Sigmoid colon (tissue), 7 donors: ENCODE measurements at places on chromosomes 2 and 18. TPM values are rescaled to one million over a fixed set of nuclear protein-coding genes. Genes with fewer than 3 reads are reported as not detected.
A peak's percentile ranks its signal among the peaks of the same experiment; 100 is the strongest.

- no peaks in the 10 kb centered on the region for H3K4me1 ChIP-seq
- no peak overlapping the region for H3K4me3 ChIP-seq
- H3K27ac ChIP-seq = no peak overlapping the region
- H3K36me3 ChIP-seq = no peaks in the 10 kb centered on the region
- no peaks in the 10 kb centered on the region for H3K27me3 ChIP-seq
These were observed 129.4 kb upstream of the EPC2 start for GRCh38 chr2:148515120-148515519.

GRCh38 chr2:71327916-71328315, 3.7 kb upstream of the ZNF638 start:
- H3K27ac ChIP-seq = no peak overlapping the region
- no peaks in the 10 kb centered on the region for H3K27me3 ChIP-seq
- peaks cover under 1% of the 10 kb centered on the region for H3K4me1 ChIP-seq
- no peaks in the 10 kb centered on the region for H3K36me3 ChIP-seq

The GPBAR1 gene
- polyA plus RNA-seq = 2.5 TPM

- no peaks in the 10 kb centered on the region for H3K27me3 ChIP-seq
- no peak for DNase-seq
- no peaks in the 10 kb centered on the region for H3K4me1 ChIP-seq
These were observed 7.7 kb upstream of the TMSB10 start for GRCh38 chr2:84897773-84898172.

DNA sequence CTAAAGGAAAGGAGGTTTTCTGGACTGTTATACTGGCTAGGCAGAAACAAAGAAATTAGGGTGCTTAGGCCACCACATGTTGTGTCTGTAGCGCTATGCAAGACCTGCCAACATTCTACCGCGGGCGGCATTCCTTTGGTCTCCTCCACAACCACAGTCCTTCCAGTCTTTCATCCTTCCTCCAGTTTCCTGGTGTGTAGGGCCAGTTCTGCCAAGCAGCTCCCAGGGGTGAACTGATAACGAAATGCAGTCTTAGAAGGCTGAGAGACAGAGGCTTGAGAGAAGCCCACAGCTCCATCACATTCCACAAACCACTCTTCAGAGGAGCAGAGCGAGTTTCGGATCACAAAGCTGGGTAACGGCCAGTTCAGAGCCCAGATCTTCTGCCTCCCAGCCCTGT, 19.5 kb upstream of the CXXC1 start:
- peaks cover 10% of the 10 kb centered on the region for H3K4me1 ChIP-seq
- H3K4me3 ChIP-seq = peak overlapping the region; percentile 52
- DNase-seq = no peak
- no peaks in the 10 kb centered on the region for H3K36me3 ChIP-seq

GRCh38 chr18:43620936-43621335, 343.6 kb upstream of the SYT4 start:
- H3K27ac ChIP-seq = no peak overlapping the region
- no peaks in the 10 kb centered on the region for H3K36me3 ChIP-seq
- no peak for DNase-seq
- no peaks in the 10 kb centered on the region for H3K27me3 ChIP-seq

The NCKAP5 gene
- 0.60 TPM for polyA plus RNA-seq

DNA sequence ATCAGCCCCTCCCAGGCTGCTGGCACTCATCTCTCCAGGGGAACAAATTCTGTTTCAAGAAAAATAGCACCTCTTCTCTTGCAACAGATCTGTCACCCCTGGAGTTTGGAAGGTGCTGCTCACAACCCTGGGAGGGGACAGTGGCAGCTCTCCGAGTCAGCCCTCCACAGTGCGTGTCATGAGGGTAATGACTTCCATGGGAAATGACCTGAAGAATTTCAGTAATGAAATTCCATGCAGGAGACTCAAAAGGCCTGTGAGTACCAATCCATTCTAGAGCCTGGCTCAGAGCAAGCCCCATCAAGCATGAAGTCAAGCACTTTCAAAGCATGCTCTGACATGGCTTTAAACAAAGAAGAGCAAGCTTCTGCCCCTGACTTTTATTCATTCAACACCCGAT, 276.3 kb upstream of the PARD3B start:
- peaks cover 6% of the 10 kb centered on the region for H3K4me1 ChIP-seq
- H3K27ac ChIP-seq = no peak overlapping the region
- H3K4me3 ChIP-seq = no peak overlapping the region
- no peaks in the 10 kb centered on the region for H3K36me3 ChIP-seq

DNA sequence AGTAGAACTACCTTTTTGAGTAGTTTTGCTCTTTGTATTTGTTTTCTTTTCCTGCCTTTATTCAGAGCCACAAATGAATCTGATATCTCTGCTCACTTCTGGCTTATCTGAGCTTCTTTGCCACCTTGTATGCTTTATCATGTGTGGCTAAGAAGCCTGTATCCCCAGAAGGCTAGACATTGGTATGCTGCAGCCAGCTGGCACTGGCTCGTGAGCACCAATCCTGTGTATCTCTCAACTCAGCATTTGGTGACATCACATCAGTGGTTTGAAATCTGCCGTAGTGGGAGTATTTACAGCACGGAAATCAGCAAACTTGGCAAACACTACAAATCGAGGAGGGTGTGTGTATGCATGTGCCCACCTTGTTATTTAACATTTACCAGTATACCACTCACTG, 183.7 kb upstream of the LHCGR start:
- no peak overlapping the region for H3K4me3 ChIP-seq
- no peak overlapping the region for H3K27ac ChIP-seq
- H3K4me1 ChIP-seq = no peaks in the 10 kb centered on the region
- DNase-seq = no peak
- peaks cover 19% of the 10 kb centered on the region for H3K27me3 ChIP-seq
- no peaks in the 10 kb centered on the region for H3K36me3 ChIP-seq

DNA sequence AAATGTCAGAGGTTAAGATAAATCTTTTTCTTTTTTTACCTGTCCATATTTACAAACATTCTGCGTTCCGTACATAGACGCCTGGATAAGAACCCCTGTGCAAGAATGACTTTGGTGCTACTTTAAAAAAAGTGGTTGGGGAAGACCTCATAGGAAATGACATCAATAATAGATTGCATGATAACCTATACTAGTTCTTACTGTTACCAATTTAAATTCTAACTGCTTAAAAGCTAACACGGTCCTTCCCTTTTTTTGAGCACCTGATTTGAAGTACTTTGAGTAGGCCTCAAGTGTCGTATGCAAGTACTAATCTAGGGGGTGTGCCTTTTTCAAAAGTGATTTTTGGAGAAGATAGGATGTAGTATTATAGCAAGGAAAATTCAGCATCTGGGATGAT, 2.1 kb downstream of the SLC39A10 start:
- H3K36me3 ChIP-seq = no peaks in the 10 kb centered on the region
- no peaks in the 10 kb centered on the region for H3K27me3 ChIP-seq
- no peak for DNase-seq
- H3K4me1 ChIP-seq = peaks cover 35% of the 10 kb centered on the region
- peak overlapping the region; percentile 95 for H3K4me3 ChIP-seq
- peak overlapping the region; percentile 100 for H3K27ac ChIP-seq

DNA sequence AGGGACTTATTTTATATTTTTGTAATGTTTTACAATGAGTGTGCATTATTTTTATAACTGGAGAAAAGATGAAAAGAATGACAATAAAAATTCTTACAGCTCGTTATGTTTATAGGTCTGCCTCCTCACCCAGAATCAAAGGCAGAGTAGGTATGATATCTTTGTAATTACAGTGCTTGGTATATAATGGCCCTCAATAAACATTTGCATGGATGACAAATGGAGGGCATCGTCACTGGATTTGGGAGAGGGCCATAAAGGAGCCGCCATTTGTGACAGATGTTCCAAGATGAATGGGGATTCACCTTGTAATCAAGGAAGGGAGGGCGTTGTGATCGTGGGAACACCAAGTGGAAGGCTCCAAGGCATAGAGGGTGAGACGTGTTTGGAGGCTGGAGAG, 22.6 kb upstream of the GIGYF2 start:
- no peaks in the 10 kb centered on the region for H3K27me3 ChIP-seq
- no peak overlapping the region for H3K27ac ChIP-seq
- no peaks in the 10 kb centered on the region for H3K4me1 ChIP-seq
- H3K36me3 ChIP-seq = no peaks in the 10 kb centered on the region
- DNase-seq = no peak

DNA sequence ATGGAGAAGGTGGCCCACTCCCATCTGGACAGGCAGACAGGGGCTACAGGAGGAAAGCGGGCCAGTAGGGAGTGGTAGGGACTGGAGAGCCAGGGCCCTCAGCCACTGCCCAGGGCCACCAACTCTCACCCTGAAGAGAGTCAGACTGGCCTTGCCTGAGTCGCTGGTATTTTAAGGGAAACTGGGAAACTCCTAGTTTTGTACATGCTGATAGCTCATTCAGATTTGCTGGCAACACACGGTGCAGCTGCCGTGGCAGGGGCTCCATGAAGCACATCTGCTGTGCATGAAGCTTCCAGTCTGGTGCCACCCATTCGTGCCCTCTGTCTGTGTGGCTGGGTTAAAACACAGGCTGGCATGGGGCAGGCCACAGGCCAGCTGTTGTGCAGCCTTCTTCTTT, 137.3 kb upstream of the GLI2 start:
- H3K4me1 ChIP-seq = peaks cover 5% of the 10 kb centered on the region
- H3K27me3 ChIP-seq = no peaks in the 10 kb centered on the region
- no peak overlapping the region for H3K27ac ChIP-seq
- no peaks in the 10 kb centered on the region for H3K36me3 ChIP-seq
- DNase-seq = no peak

- H3K4me3 ChIP-seq = no peak overlapping the region
- H3K27me3 ChIP-seq = no peaks in the 10 kb centered on the region
- no peak for DNase-seq
- no peaks in the 10 kb centered on the region for H3K36me3 ChIP-seq
These were observed 10.3 kb upstream of the FZD7 start for GRCh38 chr2:202023198-202023903.

GRCh38 chr18:22066083-22066485, 103.3 kb upstream of the GATA6 start:
- no peaks in the 10 kb centered on the region for H3K27me3 ChIP-seq
- H3K4me1 ChIP-seq = no peaks in the 10 kb centered on the region
- H3K4me3 ChIP-seq = no peak overlapping the region
- no peak overlapping the region for H3K27ac ChIP-seq

The RPRM gene
- 12.4 TPM for polyA plus RNA-seq

GRCh38 chr18:64238076-64238475, 89.2 kb upstream of the LINC00305 start:
- H3K27ac ChIP-seq = no peak overlapping the region
- no peaks in the 10 kb centered on the region for H3K4me1 ChIP-seq
- no peaks in the 10 kb centered on the region for H3K36me3 ChIP-seq
- H3K27me3 ChIP-seq = no peaks in the 10 kb centered on the region
- DNase-seq = no peak

- H3K36me3 ChIP-seq = no peaks in the 10 kb centered on the region
- peak overlapping the region; percentile 31 for H3K4me3 ChIP-seq
- H3K27ac ChIP-seq = no peak overlapping the region
- peaks cover 45% of the 10 kb centered on the region for H3K4me1 ChIP-seq
- H3K27me3 ChIP-seq = peaks cover 55% of the 10 kb centered on the region
These were observed 1.4 kb downstream of the IHH start for GRCh38 chr2:219059375-219059724.

The TTC21B gene
- 2.8 TPM for polyA plus RNA-seq

- no peak overlapping the region for H3K27ac ChIP-seq
- H3K36me3 ChIP-seq = no peaks in the 10 kb centered on the region
- no peaks in the 10 kb centered on the region for H3K27me3 ChIP-seq
- no peaks in the 10 kb centered on the region for H3K4me1 ChIP-seq
- no peak for DNase-seq
These were observed 9.6 kb downstream of the TRPM8 start for GRCh38 chr2:233926806-233927205.

DNA sequence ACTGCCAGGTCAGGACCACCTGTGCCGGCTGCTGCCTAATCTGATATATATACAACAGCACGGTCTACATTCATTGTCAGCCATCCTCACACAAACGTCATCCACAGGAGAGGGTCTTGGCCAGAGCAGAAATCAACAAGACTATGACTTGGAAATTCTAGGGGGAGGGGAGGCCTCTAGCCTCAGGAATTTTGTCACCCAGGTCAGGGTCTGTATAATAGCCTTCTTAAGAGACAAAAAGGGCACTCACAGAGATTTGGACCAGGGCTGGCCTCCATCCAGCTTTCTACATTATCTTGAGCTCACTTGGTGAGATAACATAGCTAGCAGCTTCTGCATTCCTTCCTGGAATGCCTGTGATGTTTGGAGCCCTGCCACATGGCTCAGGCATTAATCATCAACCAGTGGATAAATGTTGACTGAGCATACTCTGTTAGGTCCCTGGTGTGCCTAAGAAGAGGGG, 50.4 kb upstream of the CTIF start:
- no peaks in the 10 kb centered on the region for H3K27me3 ChIP-seq
- no peak overlapping the region for H3K4me3 ChIP-seq
- no peak for DNase-seq
- no peak overlapping the region for H3K27ac ChIP-seq
- peaks cover 13% of the 10 kb centered on the region for H3K4me1 ChIP-seq

- peak; percentile 41 for DNase-seq
- no peak overlapping the region for H3K27ac ChIP-seq
- H3K4me3 ChIP-seq = no peak overlapping the region
- no peaks in the 10 kb centered on the region for H3K36me3 ChIP-seq
- no peaks in the 10 kb centered on the region for H3K27me3 ChIP-seq
These were observed 22.5 kb downstream of the INPP4A start for GRCh38 chr2:98467082-98467536.

DNA sequence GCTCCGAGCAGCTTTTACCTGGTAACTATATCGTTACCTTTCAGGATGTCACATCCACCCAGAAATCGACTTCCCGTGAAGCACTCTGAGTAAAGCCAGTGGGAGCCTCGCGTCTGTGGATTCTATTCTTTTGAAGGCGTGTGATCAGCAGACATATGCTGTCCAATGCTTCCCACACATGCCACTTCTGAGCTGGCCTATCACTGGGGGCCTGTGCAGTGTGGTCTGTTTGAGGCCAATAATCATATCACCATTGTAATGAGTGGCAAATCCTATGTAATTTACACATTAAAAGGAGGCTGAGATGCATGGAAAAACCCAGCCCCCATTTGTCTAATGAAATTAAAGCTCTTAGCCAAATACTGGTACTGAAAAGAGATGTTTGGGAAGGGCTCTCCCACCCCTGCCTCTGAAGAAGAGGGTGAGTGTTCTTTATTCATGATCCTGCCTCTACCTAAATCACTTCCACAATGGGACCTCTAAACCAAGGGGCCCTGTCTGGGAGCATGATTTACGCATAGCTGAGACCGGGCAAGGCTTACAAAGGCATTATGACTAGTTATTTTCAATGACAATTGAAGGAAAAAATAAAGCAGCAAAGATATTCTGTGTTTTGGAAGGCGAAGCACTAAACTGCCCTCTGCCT, 686.8 kb downstream of the ZEB2 start:
- DNase-seq = no peak
- no peaks in the 10 kb centered on the region for H3K27me3 ChIP-seq
- no peaks in the 10 kb centered on the region for H3K36me3 ChIP-seq
- no peak overlapping the region for H3K4me3 ChIP-seq

DNA sequence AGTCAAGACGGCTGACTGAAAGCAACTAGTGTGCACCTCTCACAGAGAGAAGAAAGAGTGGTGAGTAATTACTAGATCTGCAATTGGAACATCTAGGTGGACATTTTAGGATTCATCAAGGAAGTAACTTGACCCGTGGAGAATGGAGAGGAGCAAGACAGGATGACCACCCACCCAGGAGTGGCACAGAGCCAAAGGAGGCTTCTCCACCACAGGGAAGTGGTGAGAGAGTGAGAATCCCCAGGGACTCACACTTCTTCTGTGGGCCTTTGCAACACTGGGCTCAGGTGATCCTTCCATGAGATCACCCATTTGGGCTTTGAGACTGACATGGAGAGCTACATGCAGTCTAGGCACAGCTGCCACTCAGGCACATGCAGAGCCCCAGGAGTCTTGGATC, 132.8 kb upstream of the GALNT5 start:
- DNase-seq = no peak
- H3K27me3 ChIP-seq = no peaks in the 10 kb centered on the region
- H3K4me1 ChIP-seq = no peaks in the 10 kb centered on the region
- H3K27ac ChIP-seq = no peak overlapping the region

- H3K27ac ChIP-seq = no peak overlapping the region
- DNase-seq = no peak
These were observed 12.7 kb upstream of the ARHGEF4 start for GRCh38 chr2:130823886-130824491.
